ENCODE measurements at places on chromosomes 11 and 22.
A peak's percentile ranks its signal among the peaks of the same experiment; 100 is the strongest.

DNA sequence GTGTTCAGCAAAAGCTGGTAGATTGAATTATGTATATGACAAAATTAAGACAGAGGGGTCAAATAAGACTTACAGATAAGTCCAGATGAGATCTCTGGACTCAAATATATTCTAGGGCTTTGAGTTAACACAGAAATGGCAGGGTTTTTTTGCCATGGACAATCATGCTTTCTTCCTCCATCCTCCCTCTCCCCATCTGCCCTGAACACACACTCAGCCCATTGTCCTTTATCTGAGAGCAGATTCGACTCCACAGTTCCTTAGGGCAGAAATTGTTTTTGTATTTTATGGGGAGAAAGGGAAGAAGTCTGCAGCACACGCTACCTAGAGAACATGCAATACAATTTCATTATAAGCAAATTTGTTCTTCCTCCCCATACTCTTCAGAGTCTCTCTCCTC, 86.8 kb downstream of the SLC1A2 start:
- no peak for DNase-seq

GRCh38 chr11:62142043-62142375, 18.2 kb downstream of the INCENP start:
- DNase-seq, result no peak

DNA sequence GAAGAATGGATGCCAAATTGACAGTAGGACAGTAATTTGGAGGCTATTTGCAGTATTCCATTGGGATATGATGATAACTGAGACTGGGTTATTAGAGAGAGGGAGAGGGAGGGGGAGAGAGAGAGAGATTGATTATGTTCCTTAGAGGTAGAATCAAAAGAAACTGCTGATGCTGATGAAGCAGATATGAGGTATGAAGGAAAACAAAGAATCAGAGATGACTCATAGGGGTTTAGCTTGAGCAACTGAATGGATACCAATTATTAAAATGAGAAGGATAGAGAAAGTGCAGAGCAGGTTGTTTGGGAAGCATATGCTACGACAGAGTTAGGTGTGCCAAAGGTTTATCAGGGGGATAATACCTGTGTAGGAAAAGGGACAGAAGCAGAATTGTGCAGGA, 12.8 kb upstream of the NUCB2 start:
- no peak for DNase-seq

- peak; percentile 57 for DNase-seq
Measured at GRCh38 chr11:86671531-86672006, 847 bp downstream of the ME3 start.

DNA sequence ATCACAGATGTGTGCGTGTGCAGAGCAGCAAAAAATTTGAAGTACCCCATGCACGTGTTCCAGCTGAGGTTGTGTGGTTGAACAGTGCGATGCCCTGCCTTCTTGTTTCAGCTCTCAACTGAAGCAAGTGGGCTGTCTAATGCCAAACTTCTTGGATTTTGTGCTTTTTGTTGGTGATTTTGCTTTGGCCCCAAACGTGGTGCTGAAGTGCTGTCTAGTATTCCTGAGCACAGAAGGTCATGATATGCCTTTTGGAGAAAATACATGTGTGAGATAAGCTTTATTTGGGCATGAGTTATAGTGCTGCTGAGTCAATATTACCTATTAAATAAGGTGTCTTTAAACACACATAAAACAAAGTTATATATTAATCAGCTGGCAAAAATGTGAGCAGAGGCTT, 14.1 kb downstream of the YDJC start:
- DNase-seq, result no peak

- DNase-seq, result no peak
Measured at GRCh38 chr22:24503137-24503842, 8.2 kb downstream of the UPB1 start.

DNA sequence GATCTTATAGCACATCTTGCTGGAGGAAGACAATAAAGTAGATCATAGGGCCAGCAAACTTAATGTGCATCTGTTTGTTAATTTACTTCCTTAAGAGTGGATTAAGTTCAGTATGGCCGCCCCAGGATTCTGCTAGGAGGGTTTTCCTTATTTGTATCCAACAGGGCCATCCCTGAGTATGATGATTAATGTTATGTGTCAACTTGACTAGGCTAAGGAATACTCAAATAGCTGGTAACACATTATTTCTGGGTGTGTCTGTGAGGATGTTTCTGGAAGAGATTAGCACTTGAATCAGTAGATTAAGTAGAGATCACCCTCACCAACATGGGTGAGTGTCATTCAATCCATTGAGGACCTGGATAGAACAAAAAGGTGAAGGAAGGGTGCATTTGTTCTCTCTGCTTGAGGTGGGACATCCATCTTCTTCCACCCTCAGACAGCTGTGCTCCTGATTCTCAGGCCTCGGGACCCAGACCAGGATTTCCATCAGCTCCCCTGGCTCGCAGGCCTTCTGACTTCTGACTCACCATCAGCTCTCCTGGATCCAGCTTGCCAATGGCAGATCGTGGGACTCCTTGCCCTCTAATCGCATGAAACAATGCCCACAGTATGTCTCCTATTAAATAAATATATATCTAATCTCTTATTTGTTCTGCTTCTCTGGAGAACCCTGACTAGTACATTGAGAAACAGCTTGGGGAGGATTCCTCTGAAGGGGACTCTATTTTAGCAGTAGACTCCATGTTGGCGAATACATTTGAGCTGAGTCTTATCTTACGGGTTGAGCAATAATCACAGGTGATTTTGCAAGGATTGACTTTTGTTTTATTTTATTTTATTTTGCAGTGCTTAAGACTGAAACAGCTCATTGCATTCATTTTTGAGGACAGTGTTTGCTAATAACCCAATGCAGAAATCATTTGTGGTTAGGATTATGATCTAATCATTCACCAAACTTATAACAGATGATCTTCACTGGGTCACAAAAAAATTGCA, 9.0 kb upstream of the ZBTB44 start:
- DNase-seq, result no peak

DNA sequence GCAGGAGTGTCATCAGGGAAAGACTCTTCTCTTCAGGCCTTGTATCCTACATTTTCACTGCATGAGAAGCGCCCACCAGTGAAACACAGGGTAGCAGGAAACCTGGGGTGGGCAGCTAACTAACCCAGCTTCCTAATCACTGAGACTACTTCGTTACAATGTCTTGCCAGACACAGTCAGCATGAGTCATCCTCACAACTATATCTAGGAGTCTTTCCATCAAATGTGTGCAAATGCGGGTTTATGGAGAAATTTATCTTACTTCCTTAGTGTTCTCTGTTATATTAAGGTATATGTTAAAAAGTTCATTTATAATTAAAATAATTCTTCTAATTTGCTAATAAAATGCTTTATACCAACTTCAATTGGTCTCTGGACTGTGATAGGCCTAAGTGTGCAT, 79.9 kb upstream of the RAB1B start:
- no peak for DNase-seq

DNA sequence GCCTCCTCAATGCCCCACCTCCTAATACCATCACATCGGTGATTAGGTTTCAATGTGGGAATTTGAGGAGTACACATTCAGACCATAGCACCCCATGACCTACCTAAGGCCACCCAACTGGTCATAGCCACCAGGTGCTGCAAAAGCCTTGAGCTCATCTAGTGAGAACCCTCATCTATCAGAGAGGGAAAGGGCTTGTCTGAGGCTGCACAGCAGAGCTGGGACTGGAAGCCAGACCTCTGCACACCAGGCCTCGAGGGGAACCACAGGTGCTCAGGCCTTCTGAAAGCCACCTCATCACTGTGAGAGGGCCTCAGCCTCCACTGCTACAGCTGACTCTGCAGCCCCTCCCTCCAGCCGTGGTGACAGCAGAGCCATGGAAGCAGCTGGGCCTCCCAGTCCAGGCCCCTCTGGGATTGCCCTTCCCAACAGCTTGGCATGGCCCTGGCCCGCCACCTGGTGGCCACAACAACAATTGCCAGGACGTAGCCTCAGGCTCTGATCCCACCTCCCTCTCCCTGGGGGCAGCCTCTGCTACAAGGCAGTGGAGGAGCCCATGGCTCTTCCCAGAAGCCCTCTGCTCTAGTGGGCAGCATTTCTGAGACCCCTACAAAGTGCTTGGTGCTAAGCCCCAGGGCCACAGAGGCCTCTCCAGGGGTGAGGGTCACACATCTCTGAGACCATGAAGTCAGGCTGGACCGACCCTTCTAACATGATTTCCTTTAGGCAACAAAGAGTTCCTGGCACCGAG, 41.0 kb upstream of the PRDM11 start:
- peak; percentile 85 for DNase-seq

- DNase-seq, result no peak
Measured at GRCh38 chr11:80320226-80320625, 879.4 kb upstream of the TENM4 start.

GRCh38 chr22:23305321-23305910, 125.1 kb downstream of the BCR start:
- DNase-seq, result no peak

- peak; percentile 27 for DNase-seq
Measured at GRCh38 chr11:85595285-85595884, 31.8 kb downstream of the DLG2 start.

DNA sequence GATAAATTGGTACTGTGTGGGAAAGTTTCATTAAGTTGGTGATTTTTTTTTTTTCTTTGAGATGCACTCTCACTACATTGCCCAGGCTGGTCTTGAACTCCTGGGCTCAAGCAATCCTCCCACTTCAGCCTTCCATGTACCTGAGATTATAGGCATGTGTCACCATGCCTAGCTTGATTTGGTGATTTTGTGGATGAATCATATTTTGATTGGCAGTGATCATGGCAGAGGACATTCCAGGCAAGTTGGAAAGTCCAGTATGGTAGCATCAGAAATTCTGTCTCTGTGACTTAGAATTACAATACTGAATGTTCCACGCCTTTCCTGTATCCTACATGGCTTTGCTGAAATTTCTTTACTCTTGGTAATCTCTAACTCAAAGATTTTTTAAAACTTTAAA, 49.4 kb downstream of the HORMAD2 start:
- DNase-seq, result no peak

- no peak for DNase-seq
Measured at GRCh38 chr11:70641369-70641768, 243.0 kb downstream of the CTTN start.

- no peak for DNase-seq
Measured at GRCh38 chr11:119479685-119480275, 56.8 kb upstream of the THY1 start.

GRCh38 chr22:37316875-37317371, 34.6 kb downstream of the CYTH4 start:
- DNase-seq, result peak; percentile 56

DNA sequence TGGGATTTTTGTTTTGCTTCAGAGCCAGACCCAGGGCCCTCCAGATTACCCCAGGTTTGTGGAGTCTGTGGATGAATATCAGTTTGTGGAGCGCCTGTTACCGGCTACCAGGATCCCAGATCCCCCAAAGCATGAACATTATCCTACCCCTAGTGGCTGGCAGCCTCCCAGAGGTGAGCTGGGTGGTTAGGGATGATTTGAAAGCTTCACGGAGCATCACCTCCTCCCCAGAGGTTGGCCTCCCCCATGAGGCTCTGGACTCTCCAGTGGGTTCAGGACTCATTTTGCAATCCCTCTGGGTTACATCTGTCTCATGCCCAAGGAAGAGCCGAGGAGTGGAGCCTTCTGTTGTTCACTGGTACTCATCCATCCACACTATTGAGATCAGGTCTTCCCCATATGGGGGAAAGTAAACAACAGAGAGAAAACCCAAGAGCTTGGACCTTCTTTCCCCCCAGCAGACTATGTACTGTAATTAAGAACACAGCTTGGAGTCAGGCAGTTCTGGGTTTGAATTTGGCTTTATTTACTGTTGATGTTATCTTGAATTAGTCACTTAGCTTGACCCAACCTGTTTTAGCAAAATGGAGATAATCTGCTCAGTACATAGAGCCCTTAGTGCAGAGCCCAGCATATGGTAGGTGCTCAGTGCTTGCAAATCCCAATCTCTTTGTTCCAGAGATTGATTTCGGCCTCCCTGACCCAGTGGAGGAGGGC, 2.5 kb downstream of the MRPL49 start:
- DNase-seq, result no peak

DNA sequence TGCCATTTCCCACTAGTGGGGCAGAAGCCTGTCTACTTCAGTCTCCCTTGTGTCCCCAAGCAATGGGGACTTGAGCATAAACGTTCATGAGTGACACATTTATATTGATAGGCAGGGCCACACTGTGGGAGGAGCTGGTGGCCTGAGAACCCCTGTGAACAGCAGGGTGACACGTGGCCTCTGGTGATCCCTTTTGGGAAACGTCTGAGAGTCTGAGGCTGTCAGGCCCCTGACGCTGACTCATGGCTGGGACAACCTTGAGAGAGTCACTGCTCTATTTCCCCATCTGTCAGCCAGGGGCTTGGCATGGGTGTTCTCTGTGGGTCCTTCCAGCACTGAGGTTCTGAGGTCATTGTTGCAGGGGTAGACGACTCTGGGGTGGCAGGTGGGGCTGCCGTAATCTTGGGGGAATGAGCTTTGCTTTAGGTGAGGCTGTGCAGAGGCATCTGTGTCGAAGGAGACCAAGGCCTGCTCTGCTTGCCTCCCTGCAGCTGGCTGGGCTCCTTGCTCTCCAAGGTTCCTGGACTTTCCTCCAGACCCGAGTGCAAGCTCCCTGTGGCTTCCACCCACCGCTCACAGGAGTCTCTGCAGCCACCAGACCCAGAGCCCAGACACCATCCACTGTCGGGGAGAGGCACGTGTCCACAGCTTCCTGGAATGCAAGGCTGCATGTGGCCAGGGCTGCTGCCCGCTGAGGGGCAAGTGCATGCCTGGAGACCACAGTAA, 54.7 kb downstream of the SMIM38 start:
- no peak for DNase-seq

DNA sequence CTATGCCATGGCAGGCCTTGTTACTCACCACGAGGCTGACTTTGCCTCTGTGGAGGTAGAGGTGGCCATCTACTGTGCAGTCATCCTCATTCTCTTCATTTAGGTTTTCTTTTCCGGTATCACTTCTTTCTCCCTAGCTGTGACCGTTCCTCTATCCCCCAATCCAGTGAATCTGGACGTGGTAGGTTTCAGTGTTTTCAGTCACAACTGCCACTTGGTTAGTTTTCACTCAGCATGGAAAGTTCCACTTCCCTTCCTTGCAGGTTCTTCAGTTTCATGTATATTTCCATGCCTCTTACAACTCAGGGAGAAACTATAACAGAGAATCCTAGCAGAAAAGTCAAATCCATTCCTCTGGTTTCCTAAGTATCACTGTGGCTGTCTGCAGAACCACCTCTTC, 1.9 kb downstream of the HPS4 start:
- DNase-seq, result no peak

DNA sequence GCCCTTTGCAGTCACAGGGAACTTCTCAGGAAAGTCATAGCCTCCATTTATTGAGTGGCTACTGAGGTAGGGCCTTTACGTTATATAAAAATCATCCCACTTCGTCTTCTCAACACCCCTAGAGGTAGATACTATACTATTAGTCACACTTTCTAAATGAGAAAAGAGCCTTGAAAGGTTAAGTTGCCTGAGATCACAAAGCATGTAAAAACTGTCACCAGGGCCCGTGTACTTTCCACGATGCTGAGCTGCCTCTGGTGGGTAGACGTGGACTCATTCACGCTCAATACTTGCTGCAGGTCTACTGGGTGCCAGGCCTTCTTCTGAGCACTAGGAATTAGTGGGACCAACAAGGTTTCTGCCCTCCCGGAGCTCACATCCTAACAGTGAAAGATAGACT, 16.3 kb downstream of the CHRDL2 start:
- DNase-seq, result no peak

GRCh38 chr22:46969491-46969890, 207.0 kb downstream of the TBC1D22A start:
- no peak for DNase-seq
